Chondrocyte (in vitro differentiated cells): ENCODE measurements at places on chromosomes 3 and 15.
A peak's percentile ranks its signal among the peaks of the same experiment; 100 is the strongest.

DNA sequence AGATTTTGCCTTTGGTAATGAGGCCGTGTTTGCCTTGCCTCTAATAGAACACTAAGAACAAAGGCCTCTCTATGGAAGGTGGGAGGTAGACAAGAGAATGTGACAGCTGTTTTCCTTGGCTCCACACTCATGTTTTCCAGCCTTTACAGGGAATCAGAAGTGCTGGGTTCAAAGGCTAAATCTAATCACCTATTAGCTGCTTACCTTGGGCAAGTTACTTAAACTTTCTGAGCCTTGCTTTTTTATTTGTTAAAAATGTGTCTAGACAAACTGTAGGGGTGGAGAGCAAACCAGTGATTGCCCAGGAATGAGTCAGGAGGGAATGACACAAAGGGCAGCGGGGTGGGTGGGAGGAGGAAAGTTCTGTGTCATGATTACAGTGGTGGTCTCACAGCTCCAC lies 179.0 kb downstream of the P3H2 start:
- no peaks in the 10 kb centered on the region for H3K36me3 ChIP-seq
- H3K4me1 ChIP-seq: peaks cover 23% of the 10 kb centered on the region
- no peak overlapping the region for H3K27ac ChIP-seq
- no peak for DNase-seq
- no peak overlapping the region for H3K4me3 ChIP-seq

- H3K27me3 ChIP-seq: peaks cover 2% of the 10 kb centered on the region
- H3K4me1 ChIP-seq: no peaks in the 10 kb centered on the region
- H3K36me3 ChIP-seq: no peaks in the 10 kb centered on the region
- no peak overlapping the region for H3K27ac ChIP-seq
Measured at GRCh38 chr3:102447272-102447671, 12.5 kb downstream of the ZPLD1 start.

GRCh38 chr3:190619761-190620160 lies 105.9 kb downstream of the IL1RAP start:
- H3K4me1 ChIP-seq: peaks cover 10% of the 10 kb centered on the region
- H3K27ac ChIP-seq: no peak overlapping the region
- DNase-seq: no peak
- no peak overlapping the region for H3K4me3 ChIP-seq

GRCh38 chr15:94631608-94632007 lies 400.2 kb downstream of the MCTP2 start:
- no peaks in the 10 kb centered on the region for H3K36me3 ChIP-seq
- H3K27ac ChIP-seq: no peak overlapping the region
- no peaks in the 10 kb centered on the region for H3K4me1 ChIP-seq
- DNase-seq: no peak

DNA sequence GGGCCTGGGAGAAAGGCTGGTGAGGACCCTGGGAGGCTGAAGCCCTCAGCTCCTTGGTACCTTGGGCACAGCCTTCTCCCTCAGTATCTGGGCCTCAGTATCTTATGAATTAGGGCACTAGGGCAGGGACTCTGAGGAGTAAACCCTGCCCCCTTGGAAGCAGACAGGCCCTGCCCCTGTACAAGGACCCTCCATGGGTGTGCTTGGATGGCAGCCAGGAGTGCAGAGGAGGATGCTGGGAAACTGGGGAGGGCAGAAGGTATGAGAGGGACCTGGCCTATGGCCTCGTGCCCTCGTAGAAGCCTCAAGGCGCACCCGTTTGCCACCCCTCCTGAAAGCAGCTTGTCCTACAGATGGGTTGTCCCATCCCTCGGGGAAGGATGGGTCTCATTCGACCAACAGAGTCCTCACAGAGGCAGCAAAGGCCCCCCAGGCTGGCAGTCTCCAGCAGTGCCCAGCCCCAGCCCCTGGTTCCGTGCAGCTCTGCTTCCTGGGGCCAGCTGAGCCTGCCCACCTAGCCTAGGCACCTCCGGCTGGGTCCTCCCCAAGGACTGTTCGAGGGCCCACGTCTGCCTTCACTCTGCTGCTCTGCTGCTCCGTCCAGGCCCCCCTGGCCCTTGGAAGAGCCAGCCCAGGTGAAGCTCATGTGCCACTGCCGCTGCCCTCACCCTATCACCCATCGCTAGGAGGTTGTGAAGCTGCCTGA lies 15.3 kb upstream of the SEMA3F start:
- H3K4me3 ChIP-seq: no peak overlapping the region

DNA sequence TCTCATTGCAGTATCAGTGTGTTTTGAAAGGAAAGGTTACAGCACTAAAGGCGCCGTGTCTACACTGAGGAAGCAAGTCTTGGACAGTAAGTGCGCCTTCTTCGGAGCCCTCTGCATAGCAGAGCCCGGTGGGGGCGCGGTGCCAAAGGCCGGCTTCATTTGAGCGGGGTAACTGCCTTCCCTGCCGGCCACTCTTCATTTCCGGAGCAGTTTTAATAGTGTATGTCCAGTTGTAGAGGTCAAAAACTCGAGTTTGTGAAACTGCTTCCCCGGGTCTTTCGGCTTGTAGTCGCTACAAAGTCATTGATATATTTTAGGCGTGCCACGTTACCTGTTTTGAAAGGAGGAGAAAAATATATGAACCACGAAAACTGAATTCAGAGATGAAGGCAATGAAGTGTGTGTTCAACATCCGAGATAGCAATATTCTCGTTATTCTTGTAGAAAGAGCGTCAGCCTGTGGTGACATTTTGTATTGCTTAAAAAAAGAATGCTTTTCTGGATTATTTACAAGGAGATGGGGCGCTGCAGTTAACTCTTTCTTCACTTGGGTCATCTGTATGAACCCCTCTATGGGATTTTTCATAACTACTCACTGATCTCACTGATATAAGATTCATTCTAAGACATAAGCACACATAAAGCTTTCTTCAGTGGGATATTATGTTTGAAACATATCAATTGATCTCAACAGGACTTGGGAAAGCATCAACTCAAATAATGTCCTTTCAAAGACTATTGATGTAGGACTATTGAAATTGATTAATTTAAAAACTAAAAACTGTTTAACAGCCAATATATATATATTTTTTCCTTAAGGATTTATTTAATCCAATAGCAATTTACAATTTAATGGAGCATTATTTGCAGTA lies 3.0 kb downstream of the ALCAM start:
- H3K27ac ChIP-seq: peak overlapping the region; percentile 95
- peaks cover 4% of the 10 kb centered on the region for H3K36me3 ChIP-seq
- H3K4me3 ChIP-seq: peak overlapping the region; percentile 97
- DNase-seq: peak; percentile 84
- H3K27me3 ChIP-seq: no peaks in the 10 kb centered on the region

- no peak for DNase-seq
- peaks cover 5% of the 10 kb centered on the region for H3K36me3 ChIP-seq
- peaks cover 46% of the 10 kb centered on the region for H3K4me1 ChIP-seq
- no peaks in the 10 kb centered on the region for H3K27me3 ChIP-seq
- H3K27ac ChIP-seq: no peak overlapping the region
- H3K4me3 ChIP-seq: no peak overlapping the region
Measured at GRCh38 chr3:188174317-188175044, 20.5 kb downstream of the LPP start.

- peaks cover 95% of the 10 kb centered on the region for H3K4me1 ChIP-seq
- H3K36me3 ChIP-seq: no peaks in the 10 kb centered on the region
- H3K27ac ChIP-seq: peak overlapping the region; percentile 78
- H3K27me3 ChIP-seq: no peaks in the 10 kb centered on the region
- H3K4me3 ChIP-seq: no peak overlapping the region
Measured at GRCh38 chr15:80484333-80484864, 80.2 kb downstream of the ARNT2 start.

DNA sequence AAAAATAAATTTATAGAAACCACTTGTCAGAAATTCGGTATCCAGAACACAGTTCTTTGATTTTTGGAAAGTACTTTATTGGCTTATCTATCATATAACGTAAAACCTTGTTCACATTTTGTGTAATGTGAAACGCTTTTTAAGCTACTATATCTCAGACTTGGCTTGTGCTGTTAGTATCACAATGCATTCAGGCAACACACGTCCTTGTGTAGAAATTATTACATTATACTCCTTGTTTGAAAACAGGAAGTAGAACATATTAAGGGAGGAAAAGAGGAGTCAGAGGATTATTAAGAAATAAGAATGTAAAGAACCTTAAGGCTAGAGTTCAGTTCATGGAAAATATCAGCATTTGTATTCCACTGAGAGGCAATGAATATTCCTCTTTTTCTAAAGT lies 1.6 kb downstream of the DNAJC13 start:
- no peaks in the 10 kb centered on the region for H3K36me3 ChIP-seq
- no peak for DNase-seq
- H3K4me1 ChIP-seq: peaks cover 50% of the 10 kb centered on the region

DNA sequence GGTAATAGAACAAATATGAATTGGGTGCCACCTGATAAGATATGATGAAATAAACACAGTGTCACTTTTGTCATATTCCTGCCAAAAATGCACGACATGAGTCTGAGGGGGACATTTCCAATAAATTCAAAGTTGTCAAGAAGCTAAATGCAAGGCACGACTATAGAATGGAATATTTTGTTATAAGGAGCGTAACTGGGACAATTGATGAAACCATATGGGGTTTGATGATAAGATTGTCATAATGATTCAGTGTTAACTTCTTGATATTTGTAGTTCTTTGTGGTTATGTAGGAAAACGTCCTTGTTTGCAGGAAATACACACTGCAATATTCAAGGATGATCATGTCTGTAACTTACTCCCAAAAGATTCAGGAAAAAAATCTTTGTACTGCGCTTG lies 163.3 kb downstream of the MEX3B start:
- no peak overlapping the region for H3K27ac ChIP-seq
- no peaks in the 10 kb centered on the region for H3K27me3 ChIP-seq
- DNase-seq: no peak
- no peaks in the 10 kb centered on the region for H3K36me3 ChIP-seq
- peaks cover 42% of the 10 kb centered on the region for H3K4me1 ChIP-seq

DNA sequence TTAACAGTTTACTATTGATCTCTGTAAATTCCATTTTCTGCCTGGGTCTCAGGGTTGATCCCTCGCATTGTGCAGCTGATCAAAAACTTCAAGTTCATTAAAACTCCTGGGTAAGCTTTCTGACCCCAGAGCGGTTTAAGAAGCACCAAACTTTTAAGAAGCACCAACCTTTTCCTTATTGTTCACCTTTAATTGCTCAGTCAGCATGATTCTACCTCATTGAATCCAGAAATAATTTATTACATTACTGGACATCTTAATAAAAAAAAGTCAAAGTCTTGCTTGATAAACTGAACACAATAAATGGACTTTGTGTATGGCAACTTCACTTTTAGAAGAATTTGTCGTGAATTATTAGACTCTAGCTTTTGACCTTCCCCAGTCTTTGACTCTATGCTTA lies 46.9 kb downstream of the HDGFL3 start:
- DNase-seq: no peak
- no peaks in the 10 kb centered on the region for H3K27me3 ChIP-seq
- H3K36me3 ChIP-seq: peaks cover 19% of the 10 kb centered on the region
- H3K4me3 ChIP-seq: no peak overlapping the region
- H3K4me1 ChIP-seq: peaks cover 35% of the 10 kb centered on the region
- H3K27ac ChIP-seq: no peak overlapping the region

- no peak overlapping the region for H3K27ac ChIP-seq
- H3K4me3 ChIP-seq: no peak overlapping the region
- H3K36me3 ChIP-seq: peaks cover 6% of the 10 kb centered on the region
- H3K4me1 ChIP-seq: peaks cover 52% of the 10 kb centered on the region
Measured at GRCh38 chr3:188200481-188200880, 46.5 kb downstream of the LPP start.

- H3K27me3 ChIP-seq: no peaks in the 10 kb centered on the region
- no peak overlapping the region for H3K27ac ChIP-seq
- no peaks in the 10 kb centered on the region for H3K4me1 ChIP-seq
Measured at GRCh38 chr3:79427081-79427480, 340.7 kb downstream of the ROBO1 start.

GRCh38 chr3:172087602-172088580 lies 48.5 kb downstream of the FNDC3B start:
- no peak for DNase-seq
- no peaks in the 10 kb centered on the region for H3K27me3 ChIP-seq
- peaks cover 8% of the 10 kb centered on the region for H3K36me3 ChIP-seq
- H3K27ac ChIP-seq: peak overlapping the region; percentile 83
- H3K4me3 ChIP-seq: no peak overlapping the region

DNA sequence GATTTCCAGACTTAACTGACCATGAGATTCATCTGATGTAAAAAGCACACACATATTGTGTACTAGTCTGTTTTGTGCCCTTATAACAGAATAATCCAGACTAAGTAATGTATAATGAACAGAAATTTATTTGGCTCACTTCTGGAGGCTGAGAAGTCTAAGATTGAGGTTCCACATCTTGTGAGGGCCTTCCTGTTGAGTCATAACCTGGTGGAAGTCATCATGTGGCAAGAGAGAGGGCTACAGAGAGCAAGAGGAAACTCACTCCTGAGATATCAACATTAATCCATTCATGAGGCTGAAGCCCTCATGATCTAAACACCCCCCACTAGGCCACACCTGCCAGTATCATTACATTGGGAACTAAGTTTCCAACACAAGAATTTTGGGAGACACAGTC lies 977.6 kb downstream of the MCTP2 start:
- no peaks in the 10 kb centered on the region for H3K36me3 ChIP-seq
- no peak overlapping the region for H3K4me3 ChIP-seq
- no peaks in the 10 kb centered on the region for H3K27me3 ChIP-seq
- H3K4me1 ChIP-seq: no peaks in the 10 kb centered on the region
- no peak for DNase-seq
- H3K27ac ChIP-seq: no peak overlapping the region

- no peak for DNase-seq
- H3K27me3 ChIP-seq: no peaks in the 10 kb centered on the region
- H3K4me3 ChIP-seq: no peak overlapping the region
Measured at GRCh38 chr3:188220097-188220788, 66.3 kb downstream of the LPP start.

DNA sequence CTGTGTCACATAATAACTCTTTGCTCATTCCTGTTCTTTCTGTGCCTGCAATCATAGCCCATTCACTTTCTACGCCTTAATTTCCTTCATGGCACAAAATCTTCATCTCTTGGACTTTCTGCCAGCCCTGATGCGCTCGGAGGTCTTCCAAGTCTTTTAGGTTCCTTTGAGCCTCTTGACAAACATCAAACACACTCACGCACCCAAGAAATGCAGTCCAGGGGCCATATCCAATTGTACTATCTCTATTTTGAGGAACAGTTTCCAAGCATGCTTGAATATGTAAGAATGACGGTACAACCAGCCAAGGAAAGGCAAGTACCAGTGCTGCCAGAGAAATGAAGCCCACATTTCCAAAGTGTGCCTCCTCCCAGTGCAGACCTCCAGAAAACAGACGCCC lies 234.1 kb downstream of the MEX3B start:
- DNase-seq: no peak
- H3K4me3 ChIP-seq: no peak overlapping the region
- H3K36me3 ChIP-seq: peaks cover 3% of the 10 kb centered on the region
- no peaks in the 10 kb centered on the region for H3K4me1 ChIP-seq
- no peaks in the 10 kb centered on the region for H3K27me3 ChIP-seq

DNA sequence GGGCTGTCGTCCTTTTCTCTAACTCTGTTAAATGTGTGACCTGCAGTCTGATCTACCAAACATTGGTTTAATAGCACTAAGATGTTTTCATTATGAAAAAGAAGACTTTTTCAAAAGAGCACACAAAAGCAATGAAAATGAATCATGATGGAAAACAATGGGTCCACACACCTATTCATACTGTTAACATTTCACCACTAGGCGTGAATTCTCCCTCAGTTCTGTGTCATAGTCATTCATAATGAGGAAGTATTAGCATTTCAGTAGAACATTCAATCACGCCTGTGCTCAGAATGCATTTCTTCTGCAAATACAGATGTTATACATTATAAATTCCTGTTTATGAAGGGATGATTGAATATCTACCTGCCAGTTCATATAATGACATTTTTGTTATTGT lies 35.9 kb downstream of the EIF4E3 start:
- no peak overlapping the region for H3K4me3 ChIP-seq
- H3K4me1 ChIP-seq: peaks cover 33% of the 10 kb centered on the region
- H3K27me3 ChIP-seq: no peaks in the 10 kb centered on the region
- peaks cover 3% of the 10 kb centered on the region for H3K36me3 ChIP-seq
- no peak overlapping the region for H3K27ac ChIP-seq
